ENCODE measurements at places on chromosomes 12 and 14.
A peak's percentile ranks its signal among the peaks of the same experiment; 100 is the strongest.

- no peak for DNase-seq
These were observed 373.4 kb upstream of the PDE3A start for GRCh38 chr12:19994968-19995367.

DNA sequence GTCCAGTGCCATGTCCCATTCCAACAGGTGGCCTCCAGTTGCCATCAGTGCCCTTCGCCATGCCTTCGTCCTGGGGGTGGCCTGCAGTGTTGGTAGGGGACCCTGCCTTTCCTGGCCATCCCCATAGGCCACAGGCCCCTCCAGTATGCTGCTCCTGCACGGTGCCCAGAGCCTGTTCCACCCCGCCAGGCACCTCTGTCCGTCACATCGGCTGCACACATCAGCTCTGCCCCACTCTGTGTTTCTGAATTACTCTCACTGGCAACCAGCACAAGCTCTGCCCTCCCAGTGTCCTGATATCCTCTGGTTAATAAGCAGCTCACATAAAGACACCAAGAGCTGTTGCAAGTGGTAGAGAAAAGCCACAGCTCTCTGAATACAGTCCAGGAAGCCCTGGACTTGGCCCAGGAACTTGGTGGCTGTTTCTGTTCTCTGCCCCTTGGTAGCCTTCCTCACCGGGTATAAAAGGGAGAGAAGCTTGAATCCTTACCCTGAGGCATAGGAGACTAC is 31.3 kb upstream of the ATP2A2 start:
- DNase-seq: peak; percentile 85

DNA sequence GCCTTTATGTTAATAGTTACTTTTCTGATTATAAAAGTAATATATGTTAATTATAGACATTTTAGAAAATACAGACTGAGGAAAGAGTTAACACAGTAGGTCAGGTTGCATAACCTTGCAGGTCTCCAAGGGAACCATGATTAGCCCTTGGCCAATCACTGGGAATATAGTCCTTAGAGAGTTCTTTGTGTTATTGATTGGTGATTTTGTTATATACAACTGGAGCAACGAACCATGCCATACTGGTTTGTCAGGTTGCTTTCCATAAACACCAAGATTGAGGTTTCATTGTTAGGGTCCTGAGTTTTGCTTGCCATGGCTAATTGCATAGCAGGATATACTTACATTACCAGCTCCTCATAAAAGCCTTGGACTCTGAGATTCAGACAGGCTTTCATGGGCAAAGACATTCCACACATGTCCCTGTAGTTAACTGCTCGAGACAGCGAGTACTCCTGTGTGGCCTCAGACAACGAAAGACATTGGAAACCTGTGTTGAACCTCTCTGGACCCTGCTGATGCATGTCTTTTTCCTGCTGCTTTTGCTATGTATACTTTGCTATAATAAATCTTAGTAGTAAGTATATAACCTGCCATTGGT is 33.7 kb downstream of the MAPK1IP1L start:
- DNase-seq: no peak

DNA sequence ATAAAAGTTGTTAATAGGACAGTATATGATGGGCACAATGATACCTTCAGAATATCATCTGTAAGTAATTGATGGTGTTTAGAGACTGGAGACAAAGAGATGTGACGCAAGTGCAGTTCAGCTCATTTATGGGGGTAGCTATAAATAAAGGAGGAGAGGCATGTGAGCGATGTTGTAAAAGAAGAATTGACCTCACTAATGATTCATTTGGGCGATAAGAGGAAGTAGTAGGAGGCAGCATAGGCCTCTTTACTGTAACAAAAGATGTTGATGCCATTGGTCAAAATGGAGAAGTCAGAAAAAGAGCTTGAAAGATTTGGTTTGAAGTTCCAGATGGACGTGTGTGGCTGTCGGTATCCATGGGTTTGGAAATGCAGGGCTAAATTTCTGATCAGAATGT is 70.0 kb downstream of the FLRT2 start:
- no peak for DNase-seq

DNA sequence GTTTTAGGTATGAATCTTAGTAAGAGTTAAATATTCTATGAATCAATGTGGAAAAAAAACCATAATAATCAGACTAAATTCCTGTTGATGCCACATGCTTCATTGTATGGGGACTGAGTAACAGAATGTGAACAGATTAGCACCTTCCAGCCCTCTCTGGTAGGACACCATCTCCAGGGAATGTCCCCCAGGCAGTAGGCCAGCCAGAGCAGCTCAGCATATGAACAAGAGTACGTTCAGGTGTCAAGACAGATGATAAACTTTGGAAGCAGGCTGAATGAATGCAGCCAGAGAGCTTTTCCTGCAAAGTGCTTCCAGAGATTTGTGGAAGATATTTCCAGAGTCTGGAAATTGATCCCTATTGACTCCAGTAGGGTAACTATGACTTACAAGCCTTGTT is 204.4 kb downstream of the RPS29 start:
- DNase-seq: no peak

- DNase-seq: no peak
These were observed 107.4 kb downstream of the TSHR start for GRCh38 chr14:81062816-81063215.

DNA sequence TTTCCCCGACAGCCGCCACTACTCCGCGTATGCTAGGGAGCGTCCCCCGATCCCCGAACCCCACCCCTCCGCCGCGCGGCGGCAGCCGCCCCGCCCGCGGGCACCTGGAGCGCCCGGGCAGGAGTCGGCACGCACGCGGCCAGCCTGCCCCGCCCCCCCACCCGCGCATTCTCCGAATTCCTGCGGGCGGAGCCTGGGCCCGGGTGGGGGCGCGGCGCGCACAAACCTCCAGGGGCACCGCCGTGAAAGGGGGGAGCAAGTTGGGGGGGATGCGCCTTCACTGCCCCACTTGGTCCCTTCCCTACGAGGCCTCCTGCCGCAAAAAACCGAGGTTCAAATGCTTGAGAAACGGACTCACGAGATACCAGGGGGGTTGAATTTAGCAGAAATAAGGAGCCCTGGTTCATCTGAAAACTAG is 1.7 kb downstream of the AJUBA start:
- peak; percentile 39 for DNase-seq

Measured in RCC 7860 (cell line).